ENCODE measurements at places on chromosomes 4 and X. TPM values are rescaled to one million over a fixed set of nuclear protein-coding genes. Genes with fewer than 3 reads are reported as not detected.
A peak's percentile ranks its signal among the peaks of the same experiment; 100 is the strongest.

GRCh38 chrX:139929876-139930275 is 3.0 kb downstream of the ATP11C start:
- no peak for DNase-seq

Gene GRXCR1
- total RNA-seq, result not detected

Gene EDA2R
- 23.8 TPM for total RNA-seq

DNA sequence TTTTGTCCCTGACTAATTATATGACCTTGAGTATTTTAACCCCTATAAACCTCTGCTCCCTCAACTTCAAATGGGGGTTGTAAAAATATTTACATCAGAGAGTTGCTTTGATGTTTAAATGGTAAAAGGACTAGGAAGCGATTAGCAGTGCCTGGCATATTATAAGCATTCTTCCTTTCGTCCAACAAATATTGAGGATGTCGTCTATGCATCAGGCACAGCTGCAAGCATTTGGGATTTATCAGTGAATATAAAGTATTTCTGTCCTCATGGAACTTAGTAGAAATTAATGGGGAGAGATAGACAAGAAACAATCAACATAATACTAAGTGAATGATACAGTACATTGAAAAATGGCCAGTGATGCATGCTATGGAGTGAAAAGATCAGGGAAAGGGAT is 115.5 kb upstream of the EDNRA start:
- DNase-seq, result no peak

Gene DACH2
- 4.4 TPM for total RNA-seq

DNA sequence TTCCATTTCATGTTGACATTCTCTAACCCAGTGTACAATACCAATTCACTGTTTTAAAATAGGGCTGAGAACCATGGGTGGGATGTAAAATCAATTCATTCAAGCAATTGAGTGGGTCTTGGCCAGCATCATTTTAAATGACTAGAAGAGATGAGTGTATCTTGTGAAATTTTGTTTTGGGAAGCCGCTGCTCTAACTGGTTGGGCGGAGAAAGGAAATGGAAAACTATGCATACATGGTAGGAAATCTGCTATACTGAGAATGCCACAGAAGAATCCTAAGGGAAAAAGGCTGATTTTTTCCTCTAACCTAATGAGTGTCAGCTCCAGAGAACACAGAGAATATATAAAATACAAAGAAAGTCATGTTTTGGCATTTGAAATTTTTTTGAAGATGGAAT is 54.8 kb upstream of the DCLK2 start:
- no peak for DNase-seq

GRCh38 chr4:173270312-173271027 is 63.7 kb downstream of the HMGB2 start:
- peak; percentile 49 for DNase-seq

Gene TSPYL2
- total RNA-seq, result 20.6 TPM

Gene FAM47E
- total RNA-seq, result not detected

DNA sequence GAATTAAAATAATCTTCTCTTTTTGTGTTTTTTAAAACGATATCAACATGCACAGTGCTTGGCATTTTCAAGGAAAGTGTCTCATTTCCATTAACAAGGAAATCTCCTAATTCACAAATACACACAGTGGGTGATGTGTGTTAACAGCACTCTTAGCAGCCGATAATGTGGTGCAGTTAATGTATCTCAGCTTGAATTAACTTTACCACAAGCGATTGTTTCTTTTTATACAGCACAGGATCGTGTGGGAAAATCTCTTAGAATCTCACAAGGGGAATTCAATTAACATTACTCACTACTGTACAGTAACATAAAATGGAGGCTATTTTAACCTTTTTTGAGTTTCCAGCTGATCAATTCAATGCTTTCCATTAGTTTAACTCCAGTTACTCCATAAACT is 1841.9 kb downstream of the STIM2 start:
- peak; percentile 4 for DNase-seq

Gene FAT4
- 37.5 TPM for total RNA-seq

Gene CNKSR2
- total RNA-seq, result 0.56 TPM

DNA sequence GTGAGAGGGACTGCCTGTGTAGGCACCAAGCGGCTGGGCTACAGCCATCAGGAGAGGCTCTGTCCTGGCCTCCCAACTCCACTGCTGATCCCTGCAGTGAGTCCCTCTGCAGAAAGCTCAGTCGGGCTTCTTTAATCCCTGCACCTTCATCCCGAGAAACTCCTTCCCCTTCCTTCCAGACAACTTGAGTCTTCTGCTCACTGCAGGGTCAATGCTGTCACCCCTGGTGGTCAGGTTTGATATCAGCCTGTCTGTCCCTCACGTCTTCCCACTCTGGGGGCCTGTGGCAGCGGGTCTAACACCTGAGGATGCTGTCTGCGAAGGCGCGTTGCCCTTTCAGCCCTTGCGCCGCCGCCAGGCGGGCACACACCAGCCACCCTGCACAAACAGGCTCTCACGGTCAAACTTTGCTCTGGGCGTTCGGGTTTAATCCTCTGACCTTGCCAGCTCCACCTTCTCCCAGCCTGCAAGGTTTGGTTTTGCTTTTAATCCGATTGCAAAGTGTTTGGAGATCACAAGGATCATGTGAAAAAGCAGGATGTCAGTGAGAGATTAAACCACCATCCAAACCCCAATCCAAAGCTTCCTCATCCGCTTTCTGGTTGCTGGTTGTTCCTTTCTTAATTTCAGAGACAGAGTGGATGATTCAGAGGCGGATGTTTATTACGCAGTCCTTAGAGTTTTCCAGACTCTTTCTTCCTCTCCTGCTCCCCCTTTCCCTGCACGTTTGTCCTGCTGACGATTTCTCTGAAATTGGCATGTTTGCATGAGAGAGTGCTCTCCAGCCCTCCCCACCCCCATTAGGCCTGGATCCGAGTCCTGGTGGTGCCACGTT is 74.8 kb upstream of the SLC34A2 start:
- no peak for DNase-seq

- no peak for DNase-seq
These were observed 85.1 kb downstream of the GNL3L start for GRCh38 chrX:54615109-54615508.
